Jurkat, Clone E6-1 (cell line): ENCODE measurements at places on chromosomes 3 and 15.

- no peak for DNase-seq
Observed at GRCh38 chr15:33154351-33155166, 40.0 kb downstream of the FMN1 start.

- DNase-seq: no peak
Observed at GRCh38 chr3:14253022-14253706, 74.5 kb downstream of the LSM3 start.

GRCh38 chr15:77409259-77410156, 10.4 kb downstream of the PEAK1 start:
- DNase-seq: peak; percentile 69

DNA sequence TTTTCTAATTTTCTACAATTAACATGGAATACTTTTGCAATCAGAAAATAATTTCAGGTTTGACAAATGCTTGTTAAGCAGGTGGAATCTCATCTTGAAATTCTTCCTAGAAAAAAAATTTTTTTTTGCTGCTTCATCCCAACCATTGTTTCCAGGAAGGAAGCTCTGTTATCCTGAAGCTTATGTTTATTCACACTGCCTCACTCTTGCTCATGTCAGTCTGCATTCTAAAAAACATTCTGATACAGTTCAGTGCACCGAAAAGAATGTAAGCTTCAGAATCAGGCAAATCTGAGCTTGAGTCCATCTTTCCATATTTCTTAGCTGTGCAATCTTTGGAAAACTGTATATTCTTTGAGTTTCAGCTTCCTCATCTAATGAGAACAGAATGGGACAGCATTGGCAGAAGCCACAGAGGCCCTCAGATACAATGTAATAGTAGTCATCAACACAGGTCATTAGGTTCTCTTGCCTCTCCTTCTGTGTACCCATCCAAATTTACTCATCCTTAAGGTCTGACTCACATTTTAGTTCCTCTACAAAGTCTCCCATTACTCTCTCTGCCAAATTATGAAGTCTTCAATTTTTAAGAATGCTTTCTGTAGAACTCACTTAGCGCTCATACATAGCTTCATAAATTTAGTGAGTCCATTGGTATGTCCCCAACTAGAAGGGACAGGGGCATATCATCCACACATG, 881.8 kb upstream of the NR2F2 start:
- no peak for DNase-seq

DNA sequence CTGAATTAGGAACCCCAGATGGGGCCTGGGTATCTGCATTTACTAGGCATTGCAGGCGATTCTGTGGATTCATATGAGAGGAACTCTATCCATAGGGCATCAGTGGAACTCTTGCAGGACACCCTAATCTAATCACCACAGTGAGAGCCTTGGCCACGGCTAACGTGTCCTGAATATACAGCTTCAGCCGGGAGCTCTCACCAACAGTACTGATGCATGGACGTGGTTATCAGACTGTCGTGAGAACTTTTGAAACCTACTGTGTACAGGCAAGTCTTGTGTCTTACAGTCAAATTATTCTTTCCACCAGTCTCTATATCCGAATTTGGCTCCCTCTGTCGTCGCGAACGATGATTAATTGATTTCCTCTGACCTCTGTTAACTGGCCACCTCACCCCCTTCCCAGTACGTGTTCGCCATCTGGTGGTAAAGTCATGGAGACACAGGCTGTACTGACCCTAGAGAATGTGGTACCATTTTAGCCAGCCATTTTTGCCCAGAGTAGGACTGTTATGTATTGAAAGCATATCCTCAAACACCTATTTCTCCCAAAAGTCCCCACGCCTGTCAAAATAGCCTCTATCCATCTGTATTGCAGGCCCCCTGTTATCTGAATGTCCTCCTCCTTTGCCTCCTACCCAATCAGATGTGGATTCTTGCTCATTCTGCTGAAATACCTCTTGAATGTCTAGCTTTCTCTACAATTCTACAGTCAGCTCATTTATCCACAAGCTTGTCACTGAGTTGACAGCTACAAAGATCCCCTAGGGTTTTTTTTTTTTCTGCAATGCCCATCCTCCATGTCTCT, 39.7 kb downstream of the GLDN start:
- DNase-seq: peak; percentile 33

GRCh38 chr3:18046131-18046915, 303.9 kb upstream of the TBC1D5 start:
- DNase-seq: no peak

DNA sequence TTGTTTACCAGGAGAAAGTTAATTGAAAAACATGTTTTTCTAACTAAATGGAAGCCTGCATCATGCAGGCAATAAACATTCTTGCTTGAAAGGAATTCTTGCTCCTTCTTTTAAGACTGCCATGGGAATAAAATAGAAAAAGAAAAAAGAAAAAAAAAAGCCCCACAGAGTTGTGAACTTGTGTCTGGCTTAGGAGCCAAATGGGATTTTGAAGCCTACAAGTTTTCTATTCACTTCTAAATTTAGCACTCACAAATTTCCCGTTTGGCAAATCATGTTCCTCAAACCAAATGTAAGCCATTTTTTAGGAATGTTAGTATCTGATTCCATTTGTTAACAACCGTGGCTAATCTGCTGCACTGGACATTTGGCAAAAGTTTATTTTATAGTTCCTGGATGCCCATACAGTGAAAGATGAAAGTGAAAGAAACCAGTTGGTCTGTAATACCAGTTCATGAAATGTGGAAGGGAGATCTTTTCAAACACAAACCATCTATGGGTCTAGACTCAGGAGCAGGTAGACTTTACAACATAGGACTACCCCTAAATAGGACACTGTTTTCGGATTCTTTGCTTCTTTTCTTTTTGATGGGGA, 133.8 kb upstream of the GMNC start:
- DNase-seq: no peak

DNA sequence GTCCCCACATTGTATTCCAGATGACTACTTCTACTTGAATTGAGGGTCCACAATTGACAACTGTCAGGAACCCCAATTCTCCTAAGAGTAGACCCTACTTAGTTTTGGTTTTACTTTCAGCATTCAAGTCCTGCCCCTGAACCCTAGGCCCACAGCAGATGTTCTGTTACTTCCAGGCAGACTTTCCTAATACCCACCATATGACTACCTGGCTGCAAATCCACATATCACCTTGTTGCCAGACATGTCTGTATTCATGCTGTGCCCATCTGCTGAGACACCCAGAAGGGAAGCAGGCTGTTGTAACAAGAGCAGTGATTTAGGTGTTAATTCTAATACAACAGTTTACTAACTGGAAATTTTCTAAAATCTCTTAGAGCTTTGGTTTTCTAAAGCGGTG, 235.1 kb upstream of the CCDC54 start:
- DNase-seq: no peak

DNA sequence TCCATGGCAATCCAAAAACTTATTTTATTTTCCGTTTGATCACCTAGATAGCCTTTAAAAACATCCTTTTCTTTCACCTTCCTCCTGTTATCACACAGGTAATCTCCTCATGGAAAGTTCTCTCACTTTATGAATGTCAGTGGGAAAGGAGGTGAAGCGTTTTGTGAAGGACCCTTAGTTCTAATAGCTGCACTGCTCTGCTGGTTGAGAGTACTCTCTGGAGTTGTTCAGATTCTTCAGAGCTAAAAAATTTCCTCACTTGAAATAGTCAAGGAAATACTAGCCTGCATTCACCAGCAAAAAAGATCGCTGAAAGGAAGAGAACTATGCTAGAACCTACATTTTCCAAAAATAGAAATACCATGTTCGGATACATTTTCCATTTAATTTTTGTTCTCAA, 934.9 kb downstream of the VGLL3 start:
- no peak for DNase-seq

DNA sequence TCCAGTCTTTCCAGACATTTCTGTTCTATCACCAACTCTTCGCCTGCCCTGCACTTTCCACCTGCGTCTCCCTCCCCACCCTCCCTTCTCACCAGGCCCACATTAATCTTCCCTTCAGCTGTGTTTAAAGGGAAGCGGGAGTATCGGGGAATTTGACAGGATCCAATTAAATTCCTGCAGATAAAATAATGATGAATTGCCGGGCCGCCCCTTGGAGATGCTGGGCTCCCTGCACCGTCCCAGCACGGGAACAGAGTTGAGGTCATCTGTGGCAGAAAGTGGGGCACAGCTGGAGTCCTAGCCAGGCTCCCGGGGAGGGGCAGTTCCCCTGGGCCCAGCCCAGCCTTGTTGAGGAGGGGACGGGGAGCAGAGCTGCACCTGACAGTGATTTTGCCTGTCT, 30.3 kb downstream of the PLXNA1 start:
- no peak for DNase-seq

- no peak for DNase-seq
Observed at GRCh38 chr3:9467451-9467850, 70.0 kb downstream of the SETD5 start.

GRCh38 chr15:66747886-66748707, 46.1 kb downstream of the SMAD6 start:
- no peak for DNase-seq

DNA sequence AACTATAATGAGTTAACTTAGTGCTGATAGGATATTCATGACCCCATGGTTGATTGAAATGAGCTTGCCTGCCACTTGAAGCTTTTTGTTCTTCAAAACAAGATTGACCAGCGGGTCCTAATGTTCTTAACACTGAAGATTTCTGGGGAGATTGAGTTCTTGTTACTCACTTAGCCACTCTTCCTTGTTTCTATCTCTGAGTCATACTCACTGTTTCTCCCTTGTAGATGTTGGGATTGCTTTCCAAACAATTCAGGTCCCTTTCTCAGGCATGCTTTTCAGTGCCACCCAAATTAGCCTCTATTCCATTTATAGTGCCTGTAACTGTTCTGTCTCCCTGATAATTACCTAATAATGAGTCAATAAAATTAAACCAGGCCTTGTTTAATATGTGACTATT, 517.0 kb downstream of the SQOR start:
- no peak for DNase-seq

DNA sequence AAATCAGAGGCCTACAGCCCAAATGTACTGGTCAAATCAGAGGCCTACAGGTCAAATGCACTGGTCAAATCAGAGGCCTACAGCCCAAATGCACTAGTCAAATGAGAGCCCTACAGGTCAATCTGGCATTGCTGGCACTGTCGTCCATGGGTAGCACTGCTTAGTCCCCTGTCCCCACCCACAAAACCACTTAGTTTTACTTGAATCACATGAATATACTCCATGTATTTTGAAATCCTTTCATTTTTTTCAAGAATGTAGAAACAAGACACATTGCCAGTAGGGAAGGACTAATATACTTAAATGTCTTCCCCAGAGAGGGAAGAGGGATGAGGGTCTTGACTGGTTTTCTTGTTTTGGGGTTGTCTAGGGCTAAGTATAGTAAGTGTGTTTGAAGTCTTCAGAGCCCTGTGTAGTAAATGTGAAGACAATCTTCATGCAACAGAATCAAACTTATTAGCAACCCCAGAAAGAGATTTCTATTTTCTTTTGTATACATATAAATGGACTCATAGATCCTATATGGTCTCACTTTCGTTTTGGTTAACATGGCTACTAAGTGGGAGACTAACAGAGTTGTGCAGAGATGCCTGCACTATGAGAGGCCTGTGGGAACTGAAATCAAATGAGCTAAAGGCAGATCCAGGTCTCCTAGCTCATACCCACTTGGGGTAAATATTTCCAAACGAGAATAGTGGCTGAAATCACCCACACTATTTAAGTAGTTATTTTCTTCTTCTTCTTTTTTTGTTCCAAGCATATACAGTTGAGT, 38.3 kb upstream of the DCUN1D1 start:
- peak; percentile 39 for DNase-seq

DNA sequence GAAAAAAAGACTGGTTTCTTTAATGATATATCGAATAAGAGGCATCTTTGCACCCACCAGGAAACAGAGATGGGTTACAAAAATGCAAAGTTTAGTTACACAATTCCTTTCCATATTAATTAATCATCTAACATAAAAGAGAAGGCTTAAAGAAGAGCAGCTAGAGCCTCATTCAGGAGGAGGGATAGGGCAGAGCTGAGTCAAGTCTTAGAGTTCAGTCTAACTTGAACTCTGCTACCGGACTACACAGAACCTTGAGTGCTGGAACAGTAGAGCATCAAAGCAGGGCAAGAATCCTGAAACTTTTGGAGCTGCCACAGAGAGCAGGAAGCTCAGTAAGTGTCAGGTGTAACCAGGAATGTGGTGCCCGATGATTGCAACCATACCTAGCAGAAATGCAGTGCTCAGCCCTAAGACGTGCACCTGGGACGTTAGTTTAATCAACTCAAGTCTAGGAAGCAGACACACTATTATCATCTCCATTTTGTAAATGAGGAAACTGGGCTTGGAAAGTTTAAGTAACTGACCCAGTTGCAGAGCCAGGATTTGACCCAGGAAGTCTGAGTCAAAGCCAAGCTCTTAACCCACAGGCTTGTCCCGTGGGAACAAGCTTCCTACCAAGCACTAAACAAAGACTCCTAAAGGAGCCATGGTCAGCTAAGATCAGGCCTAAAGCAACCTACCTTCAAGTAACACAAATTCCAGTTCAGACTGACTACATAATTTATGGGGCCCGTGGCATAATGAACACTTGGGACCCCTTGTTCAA, 187.4 kb downstream of the FOXP1 start:
- DNase-seq: no peak

DNA sequence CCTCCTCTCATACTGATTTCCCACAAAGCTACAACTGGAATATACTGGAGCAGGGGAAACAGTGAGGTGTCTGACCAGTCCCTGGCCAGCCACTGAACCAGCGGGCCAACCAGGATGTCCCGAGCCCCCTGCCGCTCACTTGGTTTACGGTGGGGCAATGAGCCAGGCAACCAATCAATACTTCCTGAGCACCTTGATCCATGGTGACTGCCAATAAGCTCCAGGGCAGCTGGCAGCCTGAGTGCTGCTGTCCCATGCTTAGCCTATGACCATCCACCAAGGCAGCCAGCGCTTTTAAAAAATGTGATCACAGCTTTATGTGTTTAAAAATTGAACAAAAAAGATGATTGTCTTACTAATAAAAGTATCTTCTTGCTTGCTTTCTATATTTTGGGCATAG, 4.2 kb downstream of the SCN10A start:
- DNase-seq: no peak

DNA sequence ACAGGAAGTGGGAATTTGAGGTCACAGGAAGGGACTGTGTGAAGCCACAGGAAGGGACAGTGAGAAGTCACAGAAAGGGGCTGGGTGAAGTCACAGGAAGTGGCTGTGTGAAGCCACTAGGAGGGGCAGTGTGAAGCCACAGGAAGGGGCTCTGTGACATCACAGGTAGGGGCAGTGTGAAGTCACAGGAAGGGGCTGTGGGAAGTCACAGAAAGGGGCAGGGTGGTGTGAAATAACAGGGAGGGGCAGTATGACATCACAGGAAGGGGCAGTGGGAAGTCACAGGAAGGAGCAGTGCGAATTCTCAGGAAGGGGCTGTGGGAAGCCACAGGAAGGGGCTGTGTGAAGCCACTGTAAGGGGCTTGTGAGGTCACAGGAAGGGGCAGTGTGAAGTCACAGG, 35.8 kb downstream of the GASK1A start:
- DNase-seq: no peak

GRCh38 chr3:116994351-116994879, 284.8 kb downstream of the TUSC7 start:
- no peak for DNase-seq

DNA sequence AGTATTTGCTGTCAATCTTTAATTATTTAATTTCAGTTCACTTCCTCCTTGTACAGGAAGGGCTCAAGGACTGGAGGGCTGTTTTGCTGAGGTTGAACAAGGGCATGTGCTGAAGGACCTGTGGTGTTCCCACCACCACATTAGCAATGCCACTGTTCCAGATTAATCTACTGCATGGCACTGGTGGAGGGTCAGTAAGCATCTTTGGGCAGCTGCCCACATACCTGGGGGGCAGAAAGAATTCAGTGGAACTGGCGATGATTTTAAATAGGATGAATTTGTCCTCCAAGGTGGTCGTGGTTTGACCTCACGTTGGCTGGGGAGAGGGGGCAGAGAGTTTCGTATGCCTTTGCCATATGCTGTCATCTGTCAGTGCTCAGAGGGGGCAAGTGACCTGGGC, 244.8 kb downstream of the TLE3 start:
- DNase-seq: no peak
